LoVo (cell line): ENCODE measurements at places on chromosomes 6 and 20.

DNA sequence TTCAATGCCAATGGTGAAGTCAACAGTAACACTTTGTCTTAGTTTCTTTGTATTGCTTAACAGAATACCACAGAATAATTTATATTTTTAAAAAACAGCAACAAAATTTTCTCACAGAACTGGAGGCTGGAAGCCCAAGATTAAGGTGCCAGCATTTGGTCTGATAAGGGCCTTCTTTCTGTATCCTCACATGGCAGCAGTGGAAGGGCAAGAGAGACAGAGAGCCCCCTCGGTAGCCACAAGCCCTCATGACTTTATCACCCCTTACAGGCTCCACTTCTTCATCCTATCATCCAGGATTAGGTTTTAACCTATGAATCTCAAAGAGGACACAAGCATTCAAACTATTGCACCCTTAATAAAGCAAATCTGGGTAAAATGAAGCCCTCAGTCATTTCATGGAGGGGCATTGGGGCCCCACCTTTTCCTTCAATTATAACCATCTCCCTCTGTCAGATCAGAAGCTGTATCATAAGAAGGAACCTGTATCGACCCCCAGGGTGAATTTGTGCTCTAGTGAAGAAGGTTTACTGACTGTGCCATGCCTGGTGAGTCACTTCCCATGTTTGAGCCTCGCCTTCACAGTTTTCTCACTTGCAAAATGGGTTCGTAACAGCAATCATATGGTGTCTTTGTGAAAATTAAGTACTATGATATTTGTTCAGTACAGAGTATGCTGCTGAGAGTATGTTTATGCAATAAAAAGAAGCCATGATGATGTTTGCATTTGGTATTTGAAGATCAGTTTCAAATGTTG is 178.2 kb downstream of the LRFN2 start:
- DNase-seq, result no peak

DNA sequence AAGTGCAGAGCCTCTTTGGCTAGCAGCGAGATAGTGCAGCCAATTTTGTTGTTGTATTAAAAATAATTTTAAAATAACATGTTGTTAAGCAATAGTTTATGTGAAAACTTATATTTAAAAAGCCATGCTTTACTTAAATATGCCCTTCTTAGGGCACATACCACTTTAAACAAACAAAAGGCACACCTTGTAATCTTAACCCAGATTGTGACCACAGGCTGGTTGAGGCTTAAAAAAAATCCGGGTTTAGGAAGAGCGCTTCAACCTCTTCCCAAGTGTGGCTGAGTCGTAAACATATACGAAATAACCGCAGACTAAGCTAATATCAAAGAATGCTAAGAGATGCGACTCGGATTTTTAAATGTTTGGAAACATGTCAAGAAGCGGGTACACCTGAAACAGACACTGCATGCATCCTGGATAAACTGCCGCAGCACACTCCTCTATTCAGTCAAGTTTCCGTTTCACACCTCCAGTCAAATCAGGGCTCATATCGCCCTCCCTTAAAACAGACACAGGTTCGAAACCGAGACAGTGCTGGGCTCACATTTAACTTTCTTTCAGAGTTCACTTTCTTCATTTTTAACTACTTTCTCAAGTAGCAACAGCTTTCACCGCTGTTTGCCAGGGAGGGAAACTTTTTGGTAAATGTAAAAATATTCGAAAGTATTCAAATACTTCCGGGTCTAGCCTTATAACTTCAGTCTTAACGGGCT is 1.5 kb downstream of the DEK start:
- DNase-seq, result no peak

DNA sequence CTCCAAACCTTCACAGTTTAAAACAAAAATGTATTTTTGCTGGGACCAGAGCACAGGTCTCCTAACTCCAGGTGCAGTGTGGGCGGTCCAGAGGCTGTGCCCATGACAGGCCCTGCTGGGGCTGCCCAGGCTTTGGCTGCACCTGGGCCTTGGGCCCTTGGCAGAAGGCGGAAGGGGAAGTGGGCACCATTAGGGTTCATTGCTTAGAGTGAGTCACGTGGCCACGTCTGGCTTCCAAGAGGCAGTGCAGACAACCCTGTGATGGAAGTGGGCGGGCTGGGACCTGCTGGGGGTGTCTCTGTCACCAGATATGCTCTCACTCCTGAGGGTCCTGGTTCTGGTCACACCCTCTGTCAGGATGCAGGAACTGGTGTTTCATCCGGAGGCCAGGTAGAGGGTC is 302.2 kb downstream of the QKI start:
- no peak for DNase-seq

GRCh38 chr6:3837781-3838180 is 11.4 kb upstream of the FAM50B start:
- no peak for DNase-seq

DNA sequence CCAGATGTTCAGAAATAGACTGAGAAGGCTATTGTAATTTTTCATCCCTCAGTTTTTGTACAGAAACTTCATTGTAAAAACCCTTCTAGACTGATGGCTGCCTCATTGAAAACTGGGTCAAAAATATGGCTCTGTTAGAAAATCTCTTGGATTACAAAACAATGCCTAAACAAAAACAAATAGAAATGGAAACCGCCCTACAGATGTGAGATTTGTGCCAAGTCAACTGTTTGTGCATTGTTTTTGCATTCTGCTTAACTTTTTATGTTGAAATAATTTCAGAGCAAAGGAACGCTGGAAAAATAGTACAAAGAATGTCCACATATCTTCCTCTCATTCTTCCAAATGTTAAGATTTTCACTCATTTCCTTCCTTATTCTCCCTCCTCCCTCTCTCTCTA is 425.1 kb downstream of the FOXA2 start:
- DNase-seq, result no peak

GRCh38 chr6:161303628-161304340 is 29.9 kb upstream of the AGPAT4 start:
- no peak for DNase-seq

DNA sequence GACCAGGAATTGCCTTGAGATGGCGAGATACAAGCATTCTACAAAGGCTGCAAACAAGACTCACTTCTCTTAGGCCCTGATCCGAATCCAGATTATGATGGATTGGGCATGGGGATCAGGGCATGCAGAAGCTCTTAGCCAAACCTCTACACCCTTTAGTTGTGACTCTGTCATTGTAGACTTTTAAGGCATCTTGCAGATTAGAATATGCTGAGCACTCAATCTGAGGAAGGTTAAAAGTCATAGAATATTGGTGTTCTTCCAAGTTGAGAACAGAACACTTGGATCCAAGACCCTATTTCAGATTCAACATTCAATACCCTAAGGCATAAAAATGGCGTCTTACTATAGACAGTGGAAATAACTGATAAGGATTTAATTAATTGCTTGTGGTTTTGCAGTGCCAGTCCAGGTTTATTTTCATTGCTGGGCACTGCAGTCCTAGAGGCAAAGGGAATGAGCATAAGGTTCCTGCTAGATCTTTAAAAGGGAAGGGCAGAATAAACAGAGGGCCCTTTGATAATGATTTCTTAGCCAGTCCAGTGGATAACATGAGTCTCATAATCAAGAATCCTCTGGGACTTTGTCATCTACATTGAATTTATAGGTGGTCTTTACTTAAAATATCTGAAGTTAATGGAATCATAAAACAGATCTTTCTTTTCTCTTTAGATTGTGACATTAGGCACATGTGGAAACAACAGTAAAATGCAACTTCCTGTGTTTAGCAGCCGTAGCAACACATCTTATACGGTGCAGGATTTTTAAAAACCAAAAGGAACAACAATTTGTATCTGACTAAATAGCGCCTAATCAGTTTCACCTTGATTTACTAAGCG is 17.6 kb downstream of the PHACTR2 start:
- no peak for DNase-seq

GRCh38 chr20:44961011-44961869 is 1.0 kb upstream of the TOMM34 start:
- no peak for DNase-seq

- no peak for DNase-seq
Observed at GRCh38 chr6:82870582-82871172, 195.0 kb downstream of the UBE3D start.

DNA sequence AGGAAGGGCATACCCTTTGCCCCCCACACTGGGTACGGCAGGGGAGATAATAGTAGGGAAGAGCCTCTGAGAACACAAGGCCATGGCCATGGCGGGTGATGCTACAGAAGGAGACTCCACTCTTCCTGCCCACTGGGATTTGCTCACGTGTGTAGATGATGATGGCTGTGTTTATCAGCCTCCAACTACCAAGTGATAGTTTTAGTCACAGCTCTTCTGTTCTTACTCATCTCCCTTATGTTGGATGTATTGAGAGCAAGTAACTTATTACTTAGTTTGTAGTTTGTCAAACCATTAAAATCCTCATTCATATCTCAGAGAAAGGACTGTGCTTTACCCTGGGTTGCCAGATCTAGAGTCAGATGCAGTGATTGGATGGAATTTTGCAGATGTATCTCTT is 66.0 kb downstream of the CDH26 start:
- DNase-seq, result no peak

DNA sequence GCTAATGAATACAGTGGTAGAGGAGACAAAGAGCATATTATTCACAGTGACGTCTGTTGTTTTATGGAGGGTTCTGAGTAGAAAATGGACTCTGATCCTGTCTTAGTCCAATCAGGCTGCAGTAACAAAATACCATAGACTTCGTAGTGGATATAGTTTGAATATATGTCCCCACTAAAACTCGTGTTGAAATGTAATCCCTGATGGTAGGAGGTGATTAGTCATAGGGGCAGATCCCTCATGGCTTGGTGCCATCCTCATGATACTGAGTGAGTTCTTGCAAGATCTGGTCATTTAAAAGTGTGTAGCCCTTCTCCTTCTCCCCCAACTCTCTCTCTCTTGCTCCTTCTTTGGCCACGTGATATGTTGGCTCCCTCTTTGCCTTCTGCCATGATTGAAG is 82.5 kb downstream of the CD83 start:
- no peak for DNase-seq

DNA sequence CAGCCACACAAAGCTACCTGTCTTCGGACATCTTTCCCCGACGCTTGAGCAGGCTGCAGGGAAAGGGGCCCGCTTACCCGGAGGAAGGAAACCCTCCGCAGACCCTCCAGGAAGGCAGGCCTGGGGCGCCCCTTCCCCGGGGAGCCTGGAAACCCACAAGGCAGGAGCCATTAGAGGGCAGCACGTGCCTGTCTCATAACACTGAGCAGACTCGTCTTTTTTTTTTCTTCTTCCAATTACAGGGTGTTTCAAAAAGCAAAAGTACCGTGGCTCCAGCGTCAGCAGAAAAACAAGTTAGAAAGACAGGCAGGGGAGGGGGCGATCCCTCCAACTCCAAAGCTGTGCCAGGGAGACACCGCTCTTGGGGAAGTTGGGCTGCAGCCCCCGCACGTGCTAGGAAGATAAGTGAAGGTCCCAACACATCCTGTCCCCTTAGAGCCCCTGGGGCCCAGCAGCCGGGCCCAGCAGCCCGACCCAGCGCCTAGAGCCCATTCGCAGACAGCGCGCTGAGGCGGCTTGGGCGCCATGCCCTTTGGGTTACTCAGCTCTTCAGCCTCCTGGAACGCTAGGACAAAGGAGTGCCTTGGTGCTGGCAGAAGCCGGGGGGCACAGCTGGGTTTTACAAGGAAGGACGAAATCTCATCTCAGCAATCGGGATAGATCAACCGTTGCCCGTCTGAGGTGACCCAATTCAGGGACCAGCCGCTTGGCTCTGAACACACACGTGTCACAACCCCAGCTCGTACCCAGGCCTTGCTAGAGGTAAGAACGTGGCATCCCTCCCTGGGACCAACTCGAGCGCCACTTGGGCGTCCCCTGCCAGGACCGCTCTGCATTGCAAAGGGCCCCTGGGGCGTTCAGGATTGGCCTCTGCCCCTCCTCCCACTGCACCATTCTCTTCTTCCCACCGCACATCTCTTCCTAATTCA is 136.3 kb downstream of the LY86 start:
- DNase-seq, result peak; percentile 73

DNA sequence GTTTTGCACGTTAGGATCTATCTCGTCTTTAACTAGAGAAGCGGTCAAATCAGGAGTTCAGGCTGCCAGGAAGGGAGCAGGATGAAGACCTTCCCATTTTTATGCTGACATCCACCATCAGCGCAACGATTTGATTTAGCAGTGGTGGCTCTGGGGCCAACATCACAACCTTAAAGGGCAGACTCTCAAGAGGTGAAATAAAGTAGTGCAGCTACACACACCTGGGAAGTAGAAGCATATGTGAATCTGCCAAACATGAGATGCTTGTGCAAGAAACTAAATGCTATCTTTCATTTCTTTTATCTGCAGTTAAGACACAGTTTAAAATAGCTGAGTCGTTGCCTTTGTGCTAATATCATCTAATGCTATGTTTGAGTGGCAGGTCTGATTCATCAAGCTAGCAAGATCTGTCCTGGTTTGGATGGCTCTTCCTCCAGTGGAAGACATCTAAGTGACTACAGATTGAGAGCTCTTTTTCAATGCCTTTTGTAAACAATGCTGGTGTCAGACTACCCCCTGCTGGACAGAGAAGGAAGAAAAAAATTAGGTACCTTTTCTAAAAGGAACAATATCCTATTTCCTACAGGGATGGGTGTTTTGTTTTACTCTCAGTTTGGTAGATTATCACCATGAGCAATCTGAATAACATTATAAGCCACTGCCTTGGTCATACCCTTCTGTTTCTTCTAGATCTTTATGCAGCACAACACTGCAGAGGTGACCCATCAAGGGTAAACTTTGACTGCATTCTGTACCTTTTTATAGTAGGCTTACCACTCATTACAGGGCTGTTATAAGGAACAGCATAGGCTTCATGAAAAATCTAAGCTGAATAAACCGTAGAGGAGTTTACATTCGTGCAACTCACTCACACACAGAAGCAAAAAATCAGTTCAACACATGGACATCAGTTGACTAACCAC is 171.6 kb upstream of the FBXL4 start:
- peak; percentile 41 for DNase-seq

- DNase-seq, result peak; percentile 92
Observed at GRCh38 chr6:13724182-13724581, 12.5 kb upstream of the RANBP9 start.

DNA sequence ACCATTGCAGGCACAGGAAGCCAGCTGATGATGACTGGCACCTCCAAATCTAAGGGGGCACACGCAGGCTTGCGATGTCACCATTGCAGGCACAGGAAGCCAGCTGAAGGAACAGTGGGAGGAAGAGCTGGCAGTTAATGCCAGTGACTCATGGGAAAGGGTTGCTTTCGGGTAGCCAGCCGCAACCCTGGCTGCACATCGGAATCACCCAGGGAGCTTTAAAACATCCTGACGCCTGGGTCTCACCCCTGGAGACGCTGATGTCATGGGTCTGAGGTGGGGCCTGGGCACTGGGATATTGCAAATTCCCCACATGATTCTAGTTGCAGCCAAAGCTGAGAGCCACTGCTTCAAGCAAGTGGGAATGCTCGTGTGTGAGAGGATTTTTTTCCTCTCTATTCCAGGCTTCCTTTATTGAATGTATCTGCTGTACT is 16.1 kb upstream of the CCN6 start:
- peak; percentile 21 for DNase-seq

DNA sequence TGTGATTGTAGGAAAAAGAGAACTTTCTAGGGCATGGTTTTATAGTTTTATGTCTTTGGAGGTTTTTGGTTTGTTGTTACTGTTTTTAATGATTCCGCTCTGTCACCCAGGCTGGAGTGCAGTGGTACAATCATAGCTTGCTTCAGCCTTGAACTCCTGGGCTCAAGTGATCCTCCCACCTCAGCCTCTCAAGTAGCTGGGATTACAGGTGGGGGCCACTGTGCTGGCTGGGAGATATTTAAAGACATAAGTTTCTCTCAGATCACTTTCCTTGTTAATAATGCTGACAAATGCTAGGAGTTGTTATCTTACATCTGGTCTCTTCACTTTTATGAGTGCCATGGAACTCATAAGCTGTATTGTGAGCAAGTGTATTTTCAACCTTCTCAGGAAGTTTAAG is 116.3 kb downstream of the SCAF8 start:
- no peak for DNase-seq

GRCh38 chr6:75935473-75935793 is 137.0 kb downstream of the IMPG1 start:
- DNase-seq, result no peak
